ENCODE measurements at places on chromosomes 6 and 20.

- DNase-seq, result no peak
Observed at GRCh38 chr6:64459411-64459944, 823.9 kb downstream of the PHF3 start.

DNA sequence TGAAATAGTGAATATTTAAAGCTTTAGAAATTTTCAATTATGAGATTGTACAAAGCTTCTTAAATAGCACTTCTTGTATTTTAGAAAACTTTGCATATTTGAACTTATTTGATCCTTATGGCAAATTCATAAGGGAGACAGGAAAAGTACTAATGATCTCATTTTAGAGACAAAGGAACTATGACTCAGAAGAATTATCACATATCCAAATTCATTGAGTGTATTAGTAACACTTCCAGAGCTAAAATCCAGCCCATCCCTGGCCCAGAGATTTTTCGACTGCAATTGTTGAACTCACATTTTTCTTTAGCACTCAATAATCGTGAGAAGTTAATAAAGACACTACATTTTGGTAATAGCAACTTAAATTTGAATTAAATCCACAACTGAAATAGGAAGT, 704.3 kb downstream of the EPM2A start:
- peak; percentile 37 for DNase-seq

DNA sequence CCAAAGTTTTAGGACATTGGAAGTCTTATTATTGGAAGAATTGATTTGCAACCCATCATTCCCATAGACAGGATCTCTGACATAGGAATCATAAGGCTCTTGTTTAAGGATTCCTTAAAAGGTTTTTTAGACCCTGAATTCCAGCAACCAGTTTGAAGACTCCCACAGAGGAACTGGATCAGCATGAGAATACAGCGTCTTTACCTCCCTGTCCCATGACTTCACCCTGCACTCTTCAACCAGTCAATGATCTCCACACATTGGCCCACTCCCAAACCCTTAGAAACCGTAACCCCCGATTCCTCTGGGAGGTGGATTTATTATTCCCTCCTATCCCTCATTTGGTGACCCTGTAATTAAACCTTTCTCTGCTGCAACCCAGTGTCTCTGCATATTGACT, 150.7 kb upstream of the PLCB4 start:
- DNase-seq, result no peak

- peak; percentile 10 for DNase-seq
Observed at GRCh38 chr6:101605874-101606273, 212.4 kb downstream of the GRIK2 start.

DNA sequence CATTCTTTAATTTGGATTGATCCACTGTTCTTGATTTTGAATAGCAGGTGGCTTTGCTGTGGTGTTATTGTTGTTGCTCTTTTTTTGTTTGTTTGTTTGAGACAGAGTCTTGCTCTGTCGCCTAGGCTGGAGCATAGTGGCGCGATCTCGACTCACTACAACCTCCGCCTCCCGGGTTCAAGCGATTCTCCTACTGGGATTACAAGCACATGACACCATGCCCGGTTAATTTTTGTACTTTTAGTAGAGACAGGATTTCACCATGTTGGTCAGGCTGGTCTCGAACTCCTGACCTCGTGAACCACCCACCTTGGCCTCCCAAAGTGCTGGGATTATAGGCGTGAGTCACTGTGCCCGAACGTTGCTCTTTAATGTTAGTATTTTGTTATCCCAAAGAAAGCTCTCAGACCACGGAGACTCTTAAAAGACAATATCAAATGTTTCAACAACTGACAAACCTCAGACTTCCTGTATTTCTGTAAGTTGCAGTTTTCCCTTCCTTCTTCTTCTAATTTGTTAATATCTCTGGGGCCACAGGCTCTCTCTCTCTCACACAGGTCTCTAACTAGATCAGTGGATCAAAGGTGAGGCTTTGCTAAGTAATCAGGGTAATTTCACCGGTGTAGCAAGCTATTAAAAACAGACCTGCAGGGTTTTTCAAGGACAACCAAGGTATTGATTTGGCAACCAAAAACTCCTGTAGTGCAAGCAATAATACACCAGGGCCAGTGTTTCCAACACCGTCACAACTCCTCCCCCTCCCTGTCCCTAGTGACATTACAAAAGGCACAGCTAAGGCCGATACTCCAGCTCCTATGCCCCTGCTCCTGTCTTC, 48.8 kb upstream of the ZNF217 start:
- DNase-seq, result peak; percentile 64

GRCh38 chr6:120786682-120787081, 547.6 kb downstream of the TBC1D32 start:
- no peak for DNase-seq

DNA sequence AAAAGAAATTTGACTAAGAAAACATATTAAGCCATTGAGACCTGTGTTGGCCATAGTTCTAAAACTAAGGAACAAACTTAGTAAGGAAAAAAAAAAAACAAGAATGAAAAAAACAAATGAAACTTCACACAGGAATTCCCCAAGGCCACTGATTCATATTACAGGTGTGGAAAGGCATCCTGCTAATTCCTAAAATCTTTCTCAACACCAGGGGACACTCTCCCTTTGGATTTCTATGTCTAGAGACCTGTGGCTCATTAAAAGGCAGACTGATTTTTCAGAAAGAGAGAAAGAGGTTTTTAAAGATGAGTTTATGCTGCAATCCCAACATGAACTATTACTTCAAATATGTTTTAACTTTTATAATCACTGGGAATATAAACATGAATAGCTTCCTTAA, at the start of gene OR12D1:
Gene OR12D1 (plus strand): TSS at position 341 of the 400 bp plus-strand sequence.
- no peak for DNase-seq

GRCh38 chr6:72622094-72622940, 453 bp downstream of the KCNQ5 start:
- DNase-seq, result no peak

- DNase-seq, result no peak
Observed at GRCh38 chr6:44531442-44532015, 144.0 kb downstream of the CDC5L start.

- DNase-seq, result peak; percentile 48
Observed at GRCh38 chr20:11193241-11193640, 519.4 kb upstream of the JAG1 start.

DNA sequence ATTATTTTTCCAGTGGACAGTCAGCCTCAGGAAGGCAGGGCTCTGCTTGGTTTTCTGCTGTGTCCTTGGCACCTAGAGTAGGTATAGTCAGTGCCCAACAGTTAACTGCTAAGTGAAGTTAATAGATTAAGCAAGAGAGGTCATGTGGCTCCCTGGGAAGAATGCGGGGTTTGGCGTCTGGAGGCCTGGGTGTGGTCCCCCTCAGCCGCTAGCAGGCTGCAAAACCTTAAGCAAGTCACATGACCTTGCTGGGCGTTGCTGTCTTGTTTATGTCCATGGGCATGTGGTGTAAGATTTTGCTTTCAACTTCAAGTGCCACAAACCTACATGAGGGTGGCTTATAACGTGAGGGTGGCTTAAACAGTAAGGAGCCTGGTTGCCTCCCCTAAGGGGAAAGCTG, 75.5 kb upstream of the SCP2D1 start:
- no peak for DNase-seq
